ENCODE measurements at places on chromosomes 1 and 21. TPM values are rescaled to one million over a fixed set of nuclear protein-coding genes. Genes with fewer than 3 reads are reported as not detected.

DNA sequence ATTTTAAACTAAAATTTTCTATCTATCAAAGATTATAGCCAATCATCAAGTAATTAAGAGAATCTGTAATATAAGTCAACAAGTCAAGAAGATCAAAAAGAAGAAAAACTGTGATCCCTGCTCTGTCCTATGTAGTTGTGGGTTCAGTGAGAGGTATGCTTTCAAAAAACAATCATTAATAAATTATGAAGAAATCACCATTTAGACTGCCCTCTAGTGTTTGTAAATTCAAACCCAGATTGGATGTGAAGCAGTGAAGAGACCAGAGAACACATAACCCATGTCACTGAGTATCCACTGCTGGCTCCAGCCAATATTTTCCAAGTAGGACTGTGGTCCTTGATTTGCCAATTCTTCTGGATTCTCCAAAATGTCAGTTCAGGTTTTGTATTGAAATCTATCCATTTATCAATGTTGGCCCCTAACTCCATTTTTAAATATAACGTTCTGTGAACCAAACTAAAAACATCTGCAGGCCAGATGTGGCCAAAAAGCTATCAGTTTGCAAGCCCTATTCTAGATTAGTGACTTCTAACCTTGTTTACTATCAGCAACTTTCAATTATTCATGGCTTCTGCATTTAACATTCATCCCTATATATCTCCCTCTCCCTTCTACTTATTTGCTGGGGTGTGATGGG is 467.5 kb upstream of the CXADR start:
- DNase-seq = no peak

DNA sequence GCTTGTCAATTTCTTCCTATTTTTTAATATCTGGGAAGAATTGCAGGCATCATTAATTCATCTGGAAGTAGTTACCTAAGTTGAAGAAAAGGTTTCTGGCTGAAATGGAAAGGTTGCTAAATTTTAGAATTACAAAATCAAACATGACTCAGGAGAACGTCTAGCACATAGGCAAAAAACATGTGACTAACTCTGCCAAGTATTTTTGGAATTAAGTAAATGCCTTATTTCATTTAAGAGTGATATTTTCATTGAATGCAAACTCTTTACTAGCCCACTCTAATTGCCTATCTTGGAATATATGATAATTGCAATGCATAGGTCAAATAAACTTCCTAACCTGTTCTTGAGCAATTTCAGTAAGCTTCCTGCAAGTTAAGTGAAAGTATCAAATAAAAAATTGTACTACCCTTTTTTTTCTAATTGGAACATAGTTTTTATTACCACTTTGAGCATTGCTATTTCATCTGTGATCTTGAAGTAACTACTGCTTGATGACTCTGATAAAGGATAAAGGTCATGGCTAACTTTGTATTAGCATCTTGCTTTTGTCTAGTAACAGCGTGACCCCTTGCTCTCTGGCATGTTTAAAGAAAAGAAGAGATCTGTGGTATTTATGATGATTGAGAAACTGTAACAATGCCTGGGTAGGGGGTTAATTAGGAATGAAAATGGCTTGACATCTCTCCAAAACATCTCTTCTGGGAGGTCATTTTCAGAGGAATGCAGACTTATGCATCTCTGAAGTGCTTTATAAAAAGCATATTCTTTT is 208.3 kb upstream of the NCAM2 start:
- no peak for DNase-seq

- peak; percentile 70 for DNase-seq
These were observed 26.8 kb downstream of the SLC1A7 start for GRCh38 chr1:53115403-53116306.

- DNase-seq = no peak
These were observed 43.7 kb downstream of the MRPL39 start for GRCh38 chr21:25563361-25564116.

DNA sequence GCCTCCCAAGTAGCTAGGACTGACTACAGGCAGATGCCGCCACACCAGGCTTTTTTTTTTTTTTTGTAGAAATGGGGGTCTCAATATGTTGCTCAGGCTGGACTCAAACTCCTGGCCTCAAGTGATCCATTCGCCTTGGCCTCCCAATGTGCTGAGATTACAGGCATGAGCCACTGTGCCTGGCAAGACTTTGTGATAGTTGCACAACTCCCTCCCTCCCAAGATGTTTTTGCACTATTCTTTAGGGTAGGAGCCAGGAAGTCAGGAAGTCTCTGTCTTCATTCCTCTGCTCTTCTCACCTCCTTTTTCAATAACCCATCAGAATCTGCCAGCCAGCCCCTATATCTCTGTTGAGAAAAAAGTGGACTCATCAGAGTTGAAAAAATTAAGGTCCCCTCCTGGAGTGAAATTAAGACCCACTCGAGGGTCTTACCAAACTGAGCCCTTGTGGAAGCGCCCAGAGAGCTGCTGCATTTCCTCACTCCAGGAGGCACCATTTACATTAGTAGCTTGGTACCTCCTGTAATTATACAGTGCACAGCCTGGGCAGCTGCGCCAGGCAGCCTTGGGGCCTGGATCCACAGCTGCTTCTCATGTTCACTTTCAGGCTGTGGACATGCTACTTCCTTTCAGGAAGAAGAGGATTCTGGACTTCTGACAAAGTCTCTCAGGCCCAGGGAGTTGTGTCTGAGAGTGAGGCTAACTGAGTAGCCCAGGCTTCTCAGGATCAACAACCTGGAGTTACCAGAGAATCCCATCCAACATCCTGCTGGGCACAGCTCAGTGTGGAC is 24.0 kb downstream of the TCEA3 start:
- DNase-seq = no peak

GRCh38 chr1:168864266-168864665 is 135.3 kb upstream of the DPT start:
- no peak for DNase-seq

- DNase-seq = no peak
These were observed 151.7 kb upstream of the ZNF648 start for GRCh38 chr1:182213163-182213562.

GRCh38 chr1:4584449-4584848 is 70.0 kb upstream of the AJAP1 start:
- no peak for DNase-seq

DNA sequence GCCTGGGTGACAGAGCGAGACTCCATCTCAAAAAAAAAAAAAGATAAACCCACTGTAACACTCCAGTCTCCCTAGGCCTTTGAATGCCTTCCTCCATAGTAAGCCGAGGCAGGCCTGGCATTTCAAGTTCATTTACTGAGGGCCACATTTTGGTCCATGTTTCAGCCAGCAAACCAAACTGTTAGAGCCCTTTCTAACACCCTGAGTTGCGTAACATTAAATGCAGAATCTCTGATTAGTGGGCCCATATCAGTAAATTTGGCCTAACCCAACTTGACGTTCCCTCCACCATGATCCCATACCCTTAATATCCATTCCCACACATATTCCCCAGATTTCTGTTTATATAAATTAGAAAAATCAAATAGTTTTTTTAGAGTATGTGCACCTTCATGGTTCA is 12.4 kb downstream of the MPZL1 start:
- no peak for DNase-seq

DNA sequence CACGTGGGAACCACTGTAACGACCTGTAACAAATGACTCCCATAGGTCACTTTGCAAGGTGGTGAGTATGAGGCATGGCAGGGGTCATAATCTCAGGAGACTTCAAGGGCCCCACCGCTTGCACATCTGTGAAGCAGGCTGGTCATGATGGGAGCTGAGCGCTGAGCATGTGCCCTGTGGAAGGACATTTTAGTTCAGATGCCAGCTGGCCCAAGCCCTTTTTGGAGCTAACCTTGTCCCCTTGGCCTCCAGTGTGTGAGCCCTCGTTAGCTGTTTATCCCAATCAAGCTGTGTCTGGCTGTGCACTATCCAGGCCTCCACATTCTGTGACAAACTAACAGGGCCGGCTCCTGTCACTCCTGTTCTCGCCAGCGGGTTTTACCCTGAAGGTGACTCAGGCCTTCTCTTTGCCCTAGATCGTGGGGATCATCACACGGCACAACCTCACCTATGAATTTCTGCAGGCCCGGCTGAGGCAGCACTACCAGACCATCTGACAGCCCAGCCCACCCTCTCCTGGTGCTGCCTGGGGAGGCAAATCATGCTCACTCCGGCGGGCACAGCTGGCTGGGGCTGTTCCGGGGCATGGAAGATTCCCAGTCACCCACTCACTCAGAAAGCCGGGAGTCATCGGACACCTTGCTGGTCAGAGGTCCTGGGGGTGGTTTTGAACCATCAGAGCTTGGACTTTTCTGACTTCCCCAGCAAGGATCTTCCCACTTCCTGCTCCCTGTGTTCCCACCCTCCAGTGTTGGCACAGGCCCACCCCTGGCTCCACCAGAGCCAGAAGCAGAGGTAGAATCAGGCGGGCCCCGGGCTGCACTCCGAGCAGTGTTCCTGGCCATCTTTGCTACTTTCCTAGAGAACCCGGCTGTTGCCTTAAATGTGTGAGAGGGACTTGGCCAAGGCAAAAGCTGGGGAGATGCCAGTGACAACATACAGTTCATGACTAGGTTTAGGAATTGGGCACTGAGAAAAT is 7.6 kb downstream of the NPPA start:
- no peak for DNase-seq

DNA sequence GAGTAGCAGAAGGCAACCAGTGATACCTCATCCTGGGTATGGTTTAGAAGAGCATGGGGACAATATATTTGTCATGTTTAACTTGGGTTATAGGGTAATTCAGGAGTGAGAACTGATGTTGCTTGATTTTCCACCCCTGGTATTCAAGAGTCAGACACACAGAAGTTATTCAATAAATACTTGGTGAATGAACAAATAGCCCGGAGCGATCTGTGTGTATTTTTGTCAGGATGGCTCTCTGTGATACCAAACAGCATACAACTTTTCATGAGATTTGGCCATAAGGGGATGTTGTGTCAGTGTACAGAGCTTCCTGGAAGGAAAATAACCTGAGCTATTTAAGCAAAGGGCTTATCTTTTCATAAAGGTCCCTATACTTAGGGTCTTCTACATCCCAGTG is 270.2 kb upstream of the C1orf87 start:
- no peak for DNase-seq

DNA sequence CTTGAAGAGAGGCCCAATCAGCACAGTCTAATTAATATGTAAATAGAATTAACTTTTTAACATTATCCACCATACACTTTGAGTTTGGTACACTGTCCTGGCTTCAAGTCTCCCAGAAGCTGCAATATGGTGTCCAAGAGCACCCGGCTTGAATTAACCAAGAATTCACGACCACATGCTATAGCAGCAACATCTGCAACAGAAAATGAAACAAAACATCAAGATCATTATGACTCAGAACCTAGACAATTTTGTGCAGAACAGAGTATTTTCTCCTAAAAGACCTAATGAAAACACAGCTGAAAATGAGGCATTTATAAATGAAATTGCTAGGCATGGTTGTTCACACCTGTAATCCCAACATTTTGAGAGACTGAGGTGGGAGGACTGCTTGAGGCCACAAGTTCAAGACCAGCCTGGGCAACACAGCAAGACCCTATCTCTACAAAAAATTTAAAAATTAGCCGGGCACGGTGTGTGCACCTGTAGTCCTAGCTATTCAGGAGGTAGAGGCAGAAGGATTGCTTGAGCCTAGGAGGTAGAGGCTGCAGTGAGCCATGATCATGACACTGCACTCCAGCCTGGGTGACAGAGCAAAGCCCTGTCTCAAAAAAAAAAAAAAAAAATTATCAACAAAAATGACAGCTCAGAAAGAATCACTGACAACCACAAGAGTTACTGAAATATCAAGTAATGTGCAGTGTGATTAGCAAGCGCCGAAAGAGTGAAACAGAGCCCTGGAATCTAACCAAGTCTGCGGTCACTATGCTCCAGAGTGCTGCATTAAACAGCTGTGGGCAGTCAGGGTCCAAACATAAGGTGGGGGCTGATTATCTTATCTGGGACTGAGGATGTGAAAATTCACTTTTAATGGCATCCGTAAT is 45.3 kb downstream of the HSF2BP start:
- DNase-seq = peak; percentile 48

DNA sequence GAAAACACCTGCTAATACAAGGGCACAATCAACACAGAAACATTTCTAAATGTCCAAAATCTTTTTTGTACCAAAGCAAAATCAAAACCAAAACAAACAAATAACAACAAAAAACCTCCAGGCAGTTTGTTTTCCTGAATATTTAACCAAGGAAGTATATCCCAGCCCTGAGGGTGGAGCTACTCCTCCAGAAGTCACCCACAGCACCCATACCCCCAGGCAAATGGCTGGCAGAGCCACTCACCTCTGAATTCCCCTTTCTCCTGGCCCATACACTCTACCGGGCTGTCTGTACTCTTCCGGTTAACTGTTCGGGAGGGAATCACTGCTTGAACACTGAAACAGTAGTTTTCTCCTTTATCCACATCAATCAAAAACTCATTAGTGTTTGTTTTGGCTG is 9.5 kb downstream of the F3 start:
- no peak for DNase-seq

DNA sequence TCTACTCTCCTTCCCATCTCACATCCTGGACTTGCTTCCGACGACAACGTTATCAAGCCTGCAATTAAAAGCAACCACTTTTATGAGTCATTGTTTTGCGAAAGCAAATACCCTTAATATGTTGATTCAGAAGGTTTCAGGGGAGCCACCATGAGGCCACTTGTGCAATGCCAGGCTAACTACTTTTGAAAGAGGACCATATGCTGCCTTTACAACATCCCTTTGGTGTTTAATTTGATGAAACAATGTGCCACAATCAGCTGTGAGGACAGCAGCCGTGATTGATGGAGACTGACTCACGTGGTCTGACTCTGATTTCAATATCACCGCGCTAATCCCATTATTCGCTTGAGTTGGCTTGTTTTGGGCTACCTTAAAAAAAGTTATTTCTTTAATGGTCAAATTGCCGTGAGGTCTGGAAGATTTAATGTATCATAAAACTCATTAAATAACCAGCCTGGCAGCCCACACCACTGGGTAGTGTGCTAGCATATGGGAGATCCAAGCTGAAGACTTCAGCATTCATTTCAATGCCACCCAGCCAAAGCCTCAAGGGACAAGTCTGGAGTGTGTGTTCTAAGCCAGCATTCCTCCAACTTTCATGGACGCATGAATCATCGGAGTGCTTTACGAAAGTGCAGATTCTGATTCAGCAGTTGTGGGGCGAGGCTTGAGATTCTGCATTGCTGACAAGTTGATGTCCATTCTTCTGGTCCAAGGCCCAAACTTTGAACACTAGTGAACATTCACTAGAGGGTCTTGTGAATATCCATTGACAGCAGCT is 73.3 kb upstream of the PAXBP1 start:
- DNase-seq = no peak

WLS gene
- total RNA-seq = 0.56 TPM

STXBP3 gene
- 32.5 TPM for total RNA-seq

TTC34 gene
- total RNA-seq = 0.31 TPM

TNN gene
- 0.09 TPM for total RNA-seq

LDLRAD1 gene
- not detected for total RNA-seq

ABCA4 gene
- not detected for total RNA-seq

ST6GALNAC3 gene
- 0.29 TPM for total RNA-seq

EXTL1 gene
- total RNA-seq = 0.13 TPM

CLDN17 gene
- not detected for total RNA-seq

CITED4 gene
- 0.89 TPM for total RNA-seq

DISP3 gene
- not detected for total RNA-seq

URB1 gene
- total RNA-seq = 53.6 TPM

PRELP gene
- 0.04 TPM for total RNA-seq

KCND3 gene
- not detected for total RNA-seq

LENEP gene
- total RNA-seq = not detected

PDZK1IP1 gene
- 0.33 TPM for total RNA-seq

Measured in K562 (cell line).